CD4-positive, CD25-positive, alpha-beta regulatory T cell (primary cell): ENCODE measurements at places on chromosomes 3 and 15.

DNA sequence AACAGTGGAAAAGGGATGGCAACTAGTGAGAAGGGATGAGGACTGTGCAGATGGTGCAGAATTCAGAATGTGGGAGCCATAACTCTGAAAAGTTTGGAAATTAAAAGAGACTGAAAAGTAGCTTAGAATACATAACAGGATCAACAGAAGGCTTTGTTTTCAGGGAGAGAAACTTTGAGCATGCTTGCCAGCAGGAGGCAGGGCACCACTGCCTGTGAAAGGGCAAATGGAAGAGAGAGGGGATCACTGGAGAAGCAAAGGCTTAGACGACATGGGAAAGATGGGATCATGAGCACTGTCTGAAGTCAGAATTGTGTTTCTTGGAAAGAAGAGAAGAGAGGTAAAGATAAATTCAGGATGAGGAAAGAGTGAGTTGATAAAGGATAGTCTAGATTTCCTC, 99.6 kb downstream of the ABI3BP start:
- no peak overlapping the region for H3K27ac ChIP-seq
- DNase-seq: no peak

GRCh38 chr15:60237446-60237845, 160.3 kb downstream of the ANXA2 start:
- no peak overlapping the region for H3K4me3 ChIP-seq
- H3K4me1 ChIP-seq: no peaks in the 10 kb centered on the region
- peaks cover 10% of the 10 kb centered on the region for H3K27me3 ChIP-seq
- DNase-seq: no peak
- no peak overlapping the region for H3K27ac ChIP-seq

- H3K4me1 ChIP-seq: no peaks in the 10 kb centered on the region
- H3K27ac ChIP-seq: no peak overlapping the region
- H3K27me3 ChIP-seq: no peaks in the 10 kb centered on the region
- no peak for DNase-seq
Observed at GRCh38 chr3:191424881-191425280, 36.1 kb upstream of the PYDC2 start.

DNA sequence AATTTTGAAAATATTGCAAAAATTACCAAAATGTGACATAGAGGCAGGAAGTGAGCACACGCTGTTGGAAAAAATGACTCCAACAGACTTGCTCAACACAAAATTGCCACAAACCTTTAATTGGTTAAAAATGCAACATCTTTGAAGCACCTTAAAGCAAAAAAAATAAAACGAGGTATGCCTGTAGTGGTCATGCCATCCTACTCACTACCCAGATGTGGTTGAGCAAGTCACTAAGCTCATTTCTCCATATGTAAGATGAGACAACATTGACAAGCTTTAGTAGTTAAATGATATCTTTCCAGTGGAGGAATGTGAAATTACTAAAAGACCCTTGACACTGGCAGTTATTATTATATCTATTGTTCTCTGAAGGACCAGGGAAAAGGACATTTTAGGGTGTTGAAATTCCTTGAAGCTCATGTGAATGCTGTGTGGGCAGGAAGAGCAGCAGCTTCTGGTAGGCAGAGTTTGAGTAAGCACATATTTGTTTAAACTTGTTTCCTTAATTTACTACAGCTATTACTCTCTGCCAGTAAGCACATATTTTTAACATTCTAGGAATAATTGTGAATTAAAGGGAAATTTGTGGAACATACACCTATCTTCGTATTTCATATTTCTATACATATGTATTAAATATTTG, 131.6 kb upstream of the P2RY1 start:
- H3K36me3 ChIP-seq: no peaks in the 10 kb centered on the region
- H3K27ac ChIP-seq: no peak overlapping the region
- no peaks in the 10 kb centered on the region for H3K4me1 ChIP-seq
- no peak for DNase-seq

- H3K4me1 ChIP-seq: no peaks in the 10 kb centered on the region
- no peak overlapping the region for H3K4me3 ChIP-seq
- no peaks in the 10 kb centered on the region for H3K36me3 ChIP-seq
Observed at GRCh38 chr3:160935413-160936095, 169.6 kb downstream of the B3GALNT1 start.

- no peaks in the 10 kb centered on the region for H3K4me1 ChIP-seq
- DNase-seq: no peak
- no peaks in the 10 kb centered on the region for H3K36me3 ChIP-seq
Observed at GRCh38 chr3:115469649-115470048, 153.7 kb upstream of the GAP43 start.

- peaks cover 5% of the 10 kb centered on the region for H3K4me1 ChIP-seq
- no peak for DNase-seq
- no peak within 1 kb of the TSS for H3K4me3 ChIP-seq
- peaks cover 44% of the 10 kb centered on the region for H3K36me3 ChIP-seq
- no peaks in the 10 kb centered on the region for H3K27me3 ChIP-seq
Observed at GRCh38 chr15:72197460-72198355, at the start of gene GRAMD2A. Gene GRAMD2A, minus strand, starts transcription at chr15:72197787.

DNA sequence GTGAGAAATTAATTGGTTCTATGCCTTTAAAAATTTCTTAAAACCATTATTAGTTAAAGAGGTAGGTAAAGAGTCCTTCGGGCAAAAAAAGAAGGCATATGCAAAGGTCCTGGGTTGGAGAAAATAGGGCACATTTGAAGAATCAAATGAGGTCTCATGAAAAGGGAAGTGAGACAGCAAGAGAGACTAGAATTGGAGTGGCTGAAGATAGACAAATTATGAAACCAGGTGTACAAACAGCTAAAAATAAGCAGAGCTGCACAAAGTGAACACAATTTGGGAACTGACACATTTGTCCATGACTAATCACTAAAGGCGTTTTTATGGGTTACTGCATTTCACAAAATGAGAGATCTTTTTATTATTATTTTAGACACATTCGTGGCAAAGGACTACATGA, 581.2 kb downstream of the PYDC2 start:
- H3K4me3 ChIP-seq: no peak overlapping the region
- no peaks in the 10 kb centered on the region for H3K36me3 ChIP-seq
- no peak for DNase-seq
- no peak overlapping the region for H3K27ac ChIP-seq
- no peaks in the 10 kb centered on the region for H3K27me3 ChIP-seq

DNA sequence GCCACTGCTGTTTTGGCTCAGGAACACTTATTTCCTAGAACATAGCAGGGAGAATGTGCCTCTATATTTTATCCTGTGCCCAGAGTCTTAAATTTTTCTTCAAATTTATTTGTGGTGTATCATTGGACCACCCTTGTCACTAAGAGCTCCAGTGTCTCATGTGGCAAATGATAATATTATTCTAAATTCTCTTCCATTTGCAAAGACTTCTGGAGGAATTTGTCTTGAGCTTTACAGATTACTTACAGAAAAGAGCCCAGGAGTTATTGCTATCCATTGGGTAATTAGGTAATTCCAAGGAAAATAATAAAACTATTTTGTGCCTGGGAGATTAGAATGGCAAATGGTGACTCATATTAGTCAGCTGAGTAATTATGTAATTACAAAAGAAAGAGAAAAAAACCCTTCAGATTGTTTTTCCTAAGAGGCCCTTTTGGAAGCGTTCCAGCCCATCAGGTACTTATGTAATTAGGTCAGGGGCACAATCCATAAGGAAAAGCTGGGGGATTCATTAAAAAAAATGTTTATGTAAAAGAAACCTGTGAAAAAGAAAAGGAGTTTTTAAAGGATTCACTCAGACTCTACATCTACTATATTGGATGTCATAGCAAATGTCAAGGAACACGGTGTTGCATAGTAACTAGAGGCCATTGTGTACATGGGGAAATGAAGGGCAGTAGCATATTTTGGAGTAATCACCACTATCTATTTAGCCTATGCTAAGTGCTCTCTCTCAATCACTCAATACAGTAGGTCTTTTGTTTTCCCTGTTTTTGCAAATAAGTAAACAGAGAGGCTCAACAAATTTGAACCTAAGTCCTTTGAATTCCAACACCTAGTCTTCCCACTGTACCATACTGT, 380.9 kb upstream of the RARB start:
- DNase-seq: no peak
- H3K27ac ChIP-seq: no peak overlapping the region
- H3K4me3 ChIP-seq: no peak overlapping the region
- H3K36me3 ChIP-seq: no peaks in the 10 kb centered on the region

- no peak overlapping the region for H3K27ac ChIP-seq
- no peaks in the 10 kb centered on the region for H3K27me3 ChIP-seq
- H3K36me3 ChIP-seq: no peaks in the 10 kb centered on the region
- no peaks in the 10 kb centered on the region for H3K4me1 ChIP-seq
Observed at GRCh38 chr15:32659340-32660155, 18.0 kb downstream of the SCG5 start.

- H3K4me1 ChIP-seq: peaks cover 9% of the 10 kb centered on the region
- peak overlapping the region; percentile 42 for H3K27ac ChIP-seq
- DNase-seq: peak; percentile 84
- H3K36me3 ChIP-seq: peaks cover 7% of the 10 kb centered on the region
- peak overlapping the region; percentile 70 for H3K4me3 ChIP-seq
Observed at GRCh38 chr15:57152666-57153539, 223.4 kb upstream of the CGNL1 start.

GRCh38 chr3:8298021-8298954, 203.3 kb upstream of the LMCD1 start:
- no peaks in the 10 kb centered on the region for H3K36me3 ChIP-seq
- no peak for DNase-seq
- no peak overlapping the region for H3K27ac ChIP-seq
- no peak overlapping the region for H3K4me3 ChIP-seq
- peaks cover 2% of the 10 kb centered on the region for H3K27me3 ChIP-seq
- H3K4me1 ChIP-seq: no peaks in the 10 kb centered on the region

DNA sequence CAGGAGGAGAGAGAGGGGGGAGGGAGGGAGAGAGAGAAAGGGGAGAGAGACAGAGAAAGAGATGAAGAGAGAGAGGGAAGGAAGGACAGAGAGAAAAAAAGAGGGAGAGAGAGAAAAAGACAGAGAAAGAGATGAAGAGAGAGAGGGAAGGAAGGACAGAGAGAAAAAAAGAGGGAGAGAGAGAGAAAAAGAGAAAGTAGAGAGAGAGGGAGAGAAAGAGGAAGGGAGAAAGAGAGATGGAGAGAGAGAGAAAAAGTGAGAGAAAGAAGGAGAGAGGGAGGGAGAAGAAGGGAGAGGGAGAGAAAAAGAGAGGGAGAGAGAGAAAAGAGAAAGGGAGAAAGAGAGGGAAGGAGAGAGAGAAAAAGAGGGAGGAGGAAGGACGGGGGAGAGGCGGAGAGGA, 204.2 kb downstream of the SV2B start:
- no peak overlapping the region for H3K27ac ChIP-seq
- no peak for DNase-seq
- H3K36me3 ChIP-seq: no peaks in the 10 kb centered on the region
- peaks cover 2% of the 10 kb centered on the region for H3K27me3 ChIP-seq
- no peak overlapping the region for H3K4me3 ChIP-seq

GRCh38 chr3:155112661-155113389, 32.7 kb downstream of the MME start:
- no peaks in the 10 kb centered on the region for H3K27me3 ChIP-seq
- H3K36me3 ChIP-seq: no peaks in the 10 kb centered on the region
- DNase-seq: no peak
- H3K4me1 ChIP-seq: no peaks in the 10 kb centered on the region

DNA sequence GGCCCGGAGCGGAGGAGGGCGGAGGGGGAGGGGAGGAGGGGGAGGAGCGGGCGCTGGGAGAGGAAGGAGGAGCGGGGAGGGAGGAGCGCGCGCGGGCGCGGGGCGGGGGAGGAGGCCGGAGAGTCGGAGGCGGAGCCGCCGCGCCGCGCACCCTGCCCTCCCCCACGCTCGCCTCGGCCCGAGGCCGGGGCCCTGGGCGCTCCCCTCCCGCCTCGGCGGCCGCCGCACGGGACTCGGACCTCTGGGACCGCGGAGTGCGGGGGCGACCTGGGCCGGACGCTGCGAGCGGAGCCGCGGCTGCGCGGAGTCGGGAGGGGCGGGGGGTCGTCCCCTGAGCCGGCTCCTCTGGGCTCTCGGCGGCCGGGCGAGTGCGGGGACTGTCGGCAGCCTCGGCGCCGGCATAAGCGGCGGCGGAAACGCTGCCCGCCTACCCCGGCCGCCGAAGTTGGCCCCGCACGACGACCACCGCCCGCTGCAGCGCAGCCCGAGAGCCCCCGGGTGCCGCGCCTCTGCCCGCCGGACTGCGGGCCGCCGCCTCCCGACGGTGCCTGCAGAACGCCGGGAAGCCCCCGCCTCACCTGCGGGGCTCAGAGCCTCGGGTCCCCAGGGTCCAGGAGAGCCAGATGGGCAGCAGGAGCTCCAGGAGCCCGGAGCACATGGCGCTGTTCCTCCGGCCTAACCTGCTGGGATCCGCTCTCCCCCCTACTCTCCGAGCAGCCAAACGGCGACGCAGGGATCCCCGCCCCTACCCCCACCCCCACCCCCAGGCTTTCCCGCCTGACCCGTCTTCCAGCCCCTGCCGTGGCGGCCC, 406 bp upstream of the GABRB3 start:
- H3K36me3 ChIP-seq: no peaks in the 10 kb centered on the region
- DNase-seq: no peak
- H3K27me3 ChIP-seq: peaks cover 4% of the 10 kb centered on the region
- H3K27ac ChIP-seq: no peak overlapping the region
- H3K4me3 ChIP-seq: no peak overlapping the region
- H3K4me1 ChIP-seq: no peaks in the 10 kb centered on the region

- no peaks in the 10 kb centered on the region for H3K4me1 ChIP-seq
- DNase-seq: no peak
- no peaks in the 10 kb centered on the region for H3K36me3 ChIP-seq
- H3K4me3 ChIP-seq: no peak overlapping the region
- no peaks in the 10 kb centered on the region for H3K27me3 ChIP-seq
- no peak overlapping the region for H3K27ac ChIP-seq
Observed at GRCh38 chr3:157581371-157581770, 78.2 kb upstream of the VEPH1 start.

GRCh38 chr15:90327311-90327710, 24.8 kb upstream of the ZNF774 start:
- no peak for DNase-seq
- H3K4me1 ChIP-seq: no peaks in the 10 kb centered on the region
- no peaks in the 10 kb centered on the region for H3K36me3 ChIP-seq
- no peak overlapping the region for H3K27ac ChIP-seq
- no peaks in the 10 kb centered on the region for H3K27me3 ChIP-seq
- no peak overlapping the region for H3K4me3 ChIP-seq

GRCh38 chr3:184003187-184003967, 14.3 kb downstream of the ABCC5 start:
- H3K4me3 ChIP-seq: no peak overlapping the region
- H3K27ac ChIP-seq: no peak overlapping the region
- DNase-seq: no peak

- H3K4me3 ChIP-seq: peak overlapping the region; percentile 60
- H3K36me3 ChIP-seq: peaks cover 80% of the 10 kb centered on the region
- no peak for DNase-seq
- H3K27me3 ChIP-seq: no peaks in the 10 kb centered on the region
- H3K4me1 ChIP-seq: peaks cover 56% of the 10 kb centered on the region
Observed at GRCh38 chr15:92896561-92896960, 3.6 kb upstream of the CHD2 start.

DNA sequence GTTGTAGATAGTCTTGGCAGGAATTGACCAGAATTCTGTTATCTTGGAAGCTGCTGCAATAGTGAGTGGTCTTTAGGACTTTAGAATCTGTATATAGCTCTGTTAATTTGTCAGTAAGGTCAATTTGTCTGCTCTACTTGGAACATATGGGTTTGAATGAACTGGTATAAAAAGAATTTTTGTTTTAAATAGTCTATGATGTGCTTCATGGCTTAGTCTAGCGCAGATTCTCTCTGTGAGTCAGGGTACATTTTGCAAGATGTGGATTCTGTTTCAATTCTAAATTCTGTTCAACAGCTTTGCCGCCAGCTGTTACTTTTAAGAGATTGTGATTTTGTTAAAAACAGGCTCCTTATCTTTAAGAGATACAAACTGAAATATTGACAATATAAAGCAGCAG, 135.9 kb upstream of the AGBL1 start:
- H3K4me3 ChIP-seq: no peak overlapping the region
- H3K4me1 ChIP-seq: no peaks in the 10 kb centered on the region
- H3K27ac ChIP-seq: no peak overlapping the region
- DNase-seq: no peak
